Lung microvascular endothelial cell (primary cell): ENCODE measurements at places on chromosomes 7 and 10. TPM values are rescaled to one million over a fixed set of nuclear protein-coding genes. Genes with fewer than 3 reads are reported as not detected.

Gene PODXL
- total RNA-seq, result 75.0 and 152 TPM in 2 replicates

DNA sequence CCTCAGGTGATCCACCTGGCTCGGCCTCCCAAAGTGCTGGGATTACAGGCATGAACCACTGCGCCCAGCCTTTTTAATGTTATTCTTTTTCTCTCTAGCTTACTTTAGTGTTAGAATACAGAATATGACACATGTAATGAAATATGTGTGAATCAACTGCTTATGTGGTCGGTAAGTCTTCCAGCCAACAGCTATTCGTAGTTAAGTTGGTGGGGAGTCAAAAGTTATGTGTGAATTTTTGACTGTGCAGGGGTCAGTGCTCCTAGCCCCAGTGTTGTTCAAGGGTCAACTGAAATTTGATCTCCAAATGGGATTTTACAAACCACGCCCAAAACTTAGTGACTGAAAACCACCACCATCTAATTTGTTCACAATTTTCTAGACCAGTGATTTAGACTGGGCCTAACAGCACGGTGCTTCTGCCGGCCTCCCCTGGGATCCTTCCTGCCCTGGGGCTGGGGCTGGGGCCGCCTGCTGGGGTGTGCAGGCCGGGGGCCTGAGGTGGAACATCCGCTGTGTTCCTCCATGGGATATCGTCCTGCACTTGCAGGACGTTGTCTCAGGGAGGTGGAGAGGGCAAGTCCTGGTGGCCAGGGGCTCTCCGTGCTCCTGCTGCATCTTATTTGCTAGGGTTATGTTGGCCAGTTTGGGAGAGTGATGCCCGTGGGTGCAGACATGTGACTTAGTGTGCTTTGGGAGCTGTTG lies 24.5 kb upstream of the GRB10 start:
- no peak for DNase-seq

Gene ATOH7
- total RNA-seq, result not detected in 2 replicates

- no peak for DNase-seq
These were observed 9.9 kb downstream of the CNPY1 start for GRCh38 chr7:155536451-155536850.

Gene AKR1D1
- total RNA-seq, result not detected in 2 replicates

GRCh38 chr10:69733791-69734261 lies 67.9 kb upstream of the COL13A1 start:
- DNase-seq, result no peak

Gene INSYN2A
- total RNA-seq, result not detected in 2 replicates

DNA sequence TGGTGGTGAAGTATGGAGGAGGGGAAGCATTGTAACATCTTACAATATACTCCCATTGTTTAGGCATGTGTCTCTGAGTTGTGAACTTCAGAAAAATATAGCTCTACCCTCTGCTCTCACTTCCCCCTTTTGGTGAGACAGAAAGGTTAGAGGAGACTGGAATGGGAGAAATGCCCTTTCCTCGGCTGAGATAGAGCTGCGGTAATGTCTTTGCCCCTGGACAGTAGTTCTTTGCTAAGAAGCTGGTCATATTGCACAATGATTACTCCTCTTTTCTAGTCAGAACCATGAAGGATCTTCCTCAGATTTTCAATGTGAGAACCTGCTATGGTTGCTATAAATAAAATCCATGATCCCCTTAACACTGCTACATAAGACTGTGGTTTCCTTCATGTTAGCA lies 171.0 kb downstream of the SEM1 start:
- DNase-seq, result no peak

DNA sequence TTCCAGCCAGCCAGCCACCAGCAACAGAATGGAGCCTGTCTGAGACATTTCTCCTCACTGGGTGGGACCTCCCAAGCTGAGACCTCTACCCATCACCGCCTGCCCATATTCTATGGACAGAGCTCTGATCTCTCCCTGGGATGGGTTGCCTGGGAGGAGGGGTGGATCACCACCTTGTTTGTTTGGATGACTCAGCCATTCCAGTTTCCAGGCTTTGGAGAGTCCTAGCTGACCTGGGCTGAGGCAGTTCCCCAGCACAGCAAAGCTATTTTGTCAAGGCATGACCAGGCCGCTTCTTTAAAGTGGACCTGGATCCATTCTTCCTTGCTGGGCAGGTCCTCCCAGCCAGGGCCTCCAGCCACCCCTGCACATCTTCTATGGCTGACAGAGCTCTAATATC lies 982.3 kb downstream of the DNAJB9 start:
- DNase-seq, result no peak

Gene CXCL12
- total RNA-seq, result 1.3 and 7.1 TPM in 2 replicates

Gene PPRC1
- total RNA-seq, result 5.7 and 8.9 TPM in 2 replicates

Gene TMEM130
- total RNA-seq, result not detected in 2 replicates

Gene CCDC172
- not detected in 2 replicates for total RNA-seq

DNA sequence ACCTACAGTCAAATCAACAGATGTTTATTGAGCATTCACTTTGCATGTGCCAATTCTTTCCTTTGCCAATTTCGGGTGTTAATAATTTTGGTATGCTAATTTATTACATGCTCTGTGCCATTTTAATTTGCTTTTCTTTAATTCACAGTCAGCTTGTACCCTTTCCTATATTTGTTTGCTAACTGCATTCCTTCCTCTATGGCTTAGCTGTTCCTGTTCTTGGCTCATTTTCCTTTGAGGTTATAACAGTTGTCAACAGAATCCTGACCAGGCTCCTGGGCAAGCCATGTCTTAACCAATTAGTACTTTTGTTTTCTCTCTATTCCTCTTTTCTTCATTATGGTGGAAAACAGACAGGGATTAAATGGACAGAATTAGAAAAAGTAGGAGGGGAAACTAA lies 73.6 kb upstream of the RPA3 start:
- no peak for DNase-seq

Gene ANXA8L1
- total RNA-seq, result not detected in 2 replicates

DNA sequence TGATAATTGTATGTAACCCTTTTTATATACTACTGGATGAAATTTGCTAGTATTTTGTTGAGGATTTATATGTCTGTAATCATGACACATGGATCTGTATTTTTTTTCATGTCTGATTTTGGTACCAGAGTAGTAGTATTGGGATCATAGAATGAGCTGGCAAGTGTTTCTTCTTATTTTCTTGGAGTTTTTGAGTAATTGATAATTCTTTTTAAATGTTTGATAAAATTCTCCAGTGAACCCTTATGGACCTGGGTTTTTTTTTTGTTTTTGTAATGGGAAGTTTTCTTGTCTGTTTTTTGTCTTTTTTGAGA lies 28.4 kb downstream of the ZNF33A start:
- no peak for DNase-seq

Gene TRIM74
- under 0.01 TPM in 1 of 2 replicates, not detected in the other for total RNA-seq

GRCh38 chr7:155732286-155732685 lies 80.0 kb downstream of the SHH start:
- DNase-seq, result no peak

- DNase-seq, result no peak
These were observed 199.1 kb upstream of the AHR start for GRCh38 chr7:17099083-17099973.

GRCh38 chr10:16999665-17000451 lies 129.8 kb downstream of the CUBN start:
- DNase-seq, result no peak

- DNase-seq, result no peak
These were observed 73.1 kb upstream of the AASS start for GRCh38 chr7:122217125-122217524.

Gene C10orf90
- total RNA-seq, result not detected in 2 replicates

Gene NODAL
- total RNA-seq, result not detected in 2 replicates

Gene PLPP4
- total RNA-seq, result 0.20 and 0.87 TPM in 2 replicates

DNA sequence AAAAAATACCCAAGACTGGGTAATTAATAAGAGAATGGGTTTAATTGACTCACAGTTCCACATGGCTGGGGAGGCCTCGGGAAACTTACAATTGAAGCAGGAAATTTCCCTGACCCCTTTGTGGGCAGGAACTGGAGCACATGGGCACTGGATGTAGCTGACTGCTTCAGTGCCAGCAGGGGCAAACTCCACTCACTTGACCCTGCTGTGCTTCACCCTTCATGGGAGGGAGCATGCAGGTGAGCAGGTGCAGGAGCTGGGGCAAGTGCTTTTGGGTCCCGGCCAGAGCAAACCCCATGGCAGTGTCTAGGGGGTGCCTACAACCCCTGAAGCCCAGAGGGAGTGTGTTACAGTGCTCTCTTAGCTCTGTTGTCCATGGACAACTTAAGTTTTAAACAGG lies 132.6 kb downstream of the AKR1D1 start:
- DNase-seq, result no peak

- no peak for DNase-seq
These were observed 22.8 kb upstream of the MALSU1 start for GRCh38 chr7:23276376-23276775.

Gene ARHGEF35
- under 0.01 TPM in 1 of 2 replicates, not detected in the other for total RNA-seq

GRCh38 chr7:129626896-129627295 lies 15.4 kb downstream of the NRF1 start:
- DNase-seq, result no peak

- DNase-seq, result peak; percentile 87
These were observed 669.1 kb upstream of the NRP1 start for GRCh38 chr10:34003561-34003960.

Gene CPN1
- not detected in 2 replicates for total RNA-seq

GRCh38 chr7:14085901-14086300 lies 96.4 kb upstream of the ETV1 start:
- no peak for DNase-seq

Gene TCERG1L
- total RNA-seq, result not detected in 2 replicates

DNA sequence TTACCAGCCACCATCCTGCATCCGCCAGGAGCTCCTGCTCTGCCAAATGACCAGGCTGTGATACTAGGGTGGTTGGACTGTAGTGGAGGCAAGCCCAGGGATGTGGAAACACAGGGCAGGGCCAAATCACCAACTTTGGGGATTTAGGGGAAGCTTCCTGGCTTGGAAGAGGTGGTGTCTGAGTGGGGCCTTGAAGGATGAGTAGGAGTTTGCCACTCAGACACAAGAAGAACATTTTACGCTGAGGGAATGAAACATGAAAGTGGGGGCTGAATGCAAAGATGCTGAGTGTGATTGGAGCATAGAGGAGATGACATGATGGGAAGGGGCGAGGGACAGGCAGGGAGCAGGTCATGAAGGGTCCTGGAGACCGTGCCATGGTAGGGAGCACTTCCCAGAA lies 329.5 kb downstream of the RPS24 start:
- no peak for DNase-seq

DNA sequence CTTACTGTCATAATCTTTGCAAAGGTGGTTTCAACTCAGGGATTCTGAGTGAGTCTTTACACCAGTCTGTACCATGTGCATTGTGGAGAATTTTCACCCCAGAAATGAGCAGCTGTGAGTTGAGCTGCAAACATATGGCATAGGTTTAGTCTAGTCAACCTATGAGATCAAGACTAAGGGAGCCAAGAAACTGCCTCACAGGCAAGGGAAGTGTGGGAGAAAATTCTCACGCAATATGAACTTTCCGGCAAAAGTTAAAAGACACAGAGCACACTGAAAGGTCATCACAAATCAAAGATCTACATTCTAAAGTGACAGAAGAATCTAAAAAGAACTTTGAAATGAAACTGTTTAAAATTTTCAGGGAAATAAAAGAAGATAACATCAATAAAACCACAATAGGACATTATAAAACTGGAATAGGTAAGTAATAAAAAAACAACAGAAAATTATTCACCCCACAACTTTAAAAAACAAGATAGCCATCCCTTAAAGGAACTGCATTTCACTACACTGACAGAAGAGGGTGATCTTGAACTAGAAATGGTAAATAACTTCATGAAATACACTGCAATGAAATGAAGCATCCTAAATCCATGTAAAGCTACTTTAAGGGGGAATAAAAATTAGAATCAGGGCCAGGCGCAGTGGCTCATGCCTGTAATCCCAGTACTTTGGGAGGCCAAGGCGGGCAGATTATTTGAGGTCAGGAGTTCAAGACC lies 63.5 kb downstream of the LGI1 start:
- peak; percentile 55 for DNase-seq

DNA sequence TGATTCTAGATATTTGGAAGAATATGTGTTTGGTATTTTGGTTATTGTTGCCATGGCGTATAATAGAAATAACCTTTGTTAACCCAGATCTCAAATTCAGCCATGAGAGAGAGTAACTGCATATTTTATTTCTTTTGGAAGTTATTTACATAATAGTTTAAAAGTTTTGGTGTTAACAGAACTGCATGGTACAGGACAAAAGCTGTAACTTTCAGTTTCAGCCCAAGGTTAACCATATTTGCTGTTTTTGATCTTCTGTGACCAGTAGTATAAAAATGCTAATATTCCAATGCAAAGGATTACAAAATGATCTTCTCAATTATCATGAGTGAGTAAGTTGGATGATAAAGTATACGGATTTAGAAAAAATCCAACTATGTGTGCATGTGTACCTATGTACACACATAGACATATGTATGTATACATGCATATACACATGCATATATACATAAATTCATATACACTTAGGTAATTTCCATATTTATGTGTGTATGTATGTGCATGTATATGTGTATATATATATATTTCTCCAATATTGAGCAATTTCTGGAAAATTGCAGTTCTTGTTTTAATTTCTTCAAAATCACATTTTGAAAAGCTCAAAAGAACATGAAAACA lies 38.0 kb upstream of the PIP4K2A start:
- no peak for DNase-seq

Gene BTAF1
- 19.4 and 28.2 TPM in 2 replicates for total RNA-seq

Gene PTPRN2
- 2.2 and 4.6 TPM in 2 replicates for total RNA-seq
